Temporal lobe (tissue), 4 donors: ENCODE measurements at places on chromosomes 1 and 21. TPM values are rescaled to one million over a fixed set of nuclear protein-coding genes. Genes with fewer than 3 reads are reported as not detected.

The ZNF697 gene
- 27.5 TPM for total RNA-seq

The SHE gene
- 1.2 TPM for total RNA-seq

The MTARC1 gene
- total RNA-seq: 13.5 TPM

The RAB25 gene
- total RNA-seq: not detected

The FCRL1 gene
- under 0.01 TPM for total RNA-seq

The DIRAS3 gene
- total RNA-seq: 4.2 TPM

The GDAP2 gene
- 47.5 TPM for total RNA-seq

The RAB42 gene
- total RNA-seq: 3.2 TPM

The TNFRSF18 gene
- not detected for total RNA-seq

The FBXO28 gene
- 34.7 TPM for total RNA-seq

The SERPINC1 gene
- total RNA-seq: not detected
